Stimulated activated CD8-positive, alpha-beta memory T cell treated with anti-CD3 and anti-CD28 coated beads, Interleukin-7, amount 100 ng/mL, for 4 hours (primary cell): ENCODE measurements at places on chromosomes 16 and 17.

DNA sequence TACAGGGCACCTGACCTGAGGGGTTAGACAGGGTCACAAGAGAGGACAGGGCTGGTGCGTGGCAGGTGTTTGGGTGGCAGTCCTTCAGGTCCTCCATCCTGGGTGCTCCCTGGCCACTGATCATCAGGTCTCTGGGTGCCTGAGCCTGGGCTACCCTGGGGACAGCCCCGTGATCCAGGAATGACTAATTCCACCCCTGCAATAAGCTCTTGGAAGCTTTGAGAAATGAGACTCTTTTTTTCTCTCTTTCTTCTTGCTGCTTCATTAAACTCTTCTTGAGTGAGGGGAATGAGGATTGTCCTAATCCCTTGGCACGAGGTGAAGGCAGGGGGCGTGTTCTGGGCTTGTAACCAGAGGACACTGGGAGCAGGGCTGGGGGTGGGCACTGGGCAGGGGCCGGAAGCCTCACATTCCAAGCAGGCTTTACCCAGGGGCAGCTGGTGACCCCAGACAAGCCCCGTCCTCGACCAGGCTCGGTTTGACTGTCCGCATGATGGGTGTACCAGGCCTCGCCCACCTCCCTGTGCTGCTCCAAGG lies 21.4 kb upstream of the SPNS2 start:
- DNase-seq = no peak

DNA sequence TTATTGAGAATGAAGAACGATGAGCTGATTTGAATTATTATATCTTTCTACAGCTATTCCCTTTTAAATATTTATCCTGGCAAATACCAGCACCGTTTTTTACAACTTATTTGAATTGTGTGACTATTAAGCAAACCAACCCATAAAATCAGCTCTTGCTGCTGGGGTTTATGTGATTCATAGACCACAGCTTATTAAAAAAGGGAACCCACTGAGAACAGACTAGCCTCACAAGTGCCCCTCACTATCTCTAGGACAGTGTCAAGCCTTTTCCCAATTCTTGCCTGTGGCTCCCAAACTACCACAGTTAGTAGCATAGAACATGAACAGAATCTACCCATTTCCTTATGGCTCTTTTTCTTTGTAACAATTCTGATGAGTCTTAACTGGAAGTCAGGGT lies 6.1 kb upstream of the LIG3 start:
- no peak for DNase-seq

DNA sequence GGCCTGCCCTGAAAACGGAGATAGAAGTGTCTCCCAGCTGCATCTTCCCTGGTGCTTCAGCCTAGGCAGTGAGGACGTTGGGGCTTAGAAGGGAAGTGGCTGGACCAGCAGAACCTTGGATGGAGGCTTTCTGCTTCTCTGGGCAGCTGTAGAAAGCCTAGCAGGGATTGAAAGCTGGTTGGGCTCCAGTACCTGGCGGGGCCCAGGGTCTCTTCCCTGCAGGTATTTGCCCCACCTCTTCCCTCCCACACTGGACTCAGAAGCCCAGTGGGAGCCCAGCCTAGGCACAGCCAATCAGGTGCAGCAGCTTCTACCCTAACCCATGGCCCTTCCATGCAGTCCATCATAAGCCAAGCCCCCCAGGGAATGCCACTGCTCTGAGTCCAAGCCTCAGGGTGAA lies 190.3 kb upstream of the IRX6 start:
- no peak for DNase-seq

DNA sequence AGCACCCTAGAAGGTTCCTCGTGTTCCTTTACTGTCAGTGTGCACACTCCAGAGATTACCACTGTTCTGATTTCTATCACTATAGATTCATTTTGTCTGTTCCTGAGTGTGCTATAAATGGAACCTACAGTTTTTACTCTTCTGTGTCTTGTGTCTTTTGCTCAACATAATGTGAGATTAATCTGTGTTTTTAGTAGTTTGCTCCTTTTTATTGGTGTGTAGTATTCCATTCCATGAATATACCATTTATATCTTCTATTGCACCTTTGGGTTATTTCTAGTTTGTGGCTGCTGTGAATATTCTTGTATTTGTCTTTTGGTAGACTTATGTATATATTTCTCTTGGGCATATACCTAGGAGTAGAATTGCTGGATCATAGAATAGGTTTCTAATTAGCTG lies 68.2 kb downstream of the AP2B1 start:
- DNase-seq = no peak

- DNase-seq = no peak
Observed at GRCh38 chr16:58421059-58421458, 28.8 kb downstream of the GINS3 start.

DNA sequence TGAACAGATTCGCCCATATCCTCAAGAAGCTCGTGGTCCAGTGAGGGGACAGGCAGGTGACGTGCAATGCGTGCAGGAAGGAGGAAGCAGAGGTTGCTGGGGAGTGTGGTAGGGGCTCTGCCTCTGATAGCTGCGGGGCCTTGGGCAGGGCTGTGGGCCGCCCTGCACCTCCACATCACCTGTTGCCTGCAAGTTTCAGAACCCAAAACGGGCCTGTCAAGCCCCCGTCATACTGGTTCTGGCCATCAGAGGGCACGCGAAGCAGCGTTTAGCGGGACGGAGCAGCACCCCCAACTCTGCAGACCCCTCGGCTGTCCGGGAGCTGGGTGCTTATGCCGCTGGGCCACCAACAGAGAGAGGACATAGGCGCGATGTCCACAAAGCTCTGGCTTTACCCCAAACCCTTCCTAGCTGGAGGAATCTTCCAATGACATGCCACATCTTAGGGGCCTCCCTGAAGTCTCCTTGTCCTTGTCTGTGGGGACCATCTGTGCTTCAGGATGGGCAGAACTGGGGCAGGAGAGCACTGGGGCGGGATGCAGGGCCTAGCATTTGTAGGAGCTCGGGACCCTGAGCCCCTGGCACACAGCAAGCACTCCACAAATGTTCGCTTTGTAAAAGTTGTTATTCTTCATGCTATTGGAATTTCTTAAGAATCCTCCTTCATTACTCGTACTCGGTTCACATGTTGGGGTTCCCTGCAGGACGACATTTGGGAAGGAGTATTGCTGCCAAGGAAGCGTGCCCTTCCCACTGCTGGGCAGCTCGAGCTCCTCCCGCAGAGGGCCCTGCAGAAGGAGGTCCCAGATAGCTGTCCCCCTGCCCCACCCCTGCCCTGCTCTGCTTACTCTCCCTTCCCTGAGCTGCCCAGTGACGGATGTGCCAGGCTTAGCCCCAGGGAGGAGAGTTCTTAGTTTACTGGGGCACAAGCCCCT lies 64.3 kb downstream of the CNGB1 start:
- no peak for DNase-seq

- no peak for DNase-seq
Observed at GRCh38 chr17:57388131-57388725, 131.9 kb downstream of the MSI2 start.

GRCh38 chr16:8850279-8850885 lies 18.4 kb downstream of the CARHSP1 start:
- DNase-seq = no peak
